ENCODE measurements at places on chromosomes 13 and 19.

DNA sequence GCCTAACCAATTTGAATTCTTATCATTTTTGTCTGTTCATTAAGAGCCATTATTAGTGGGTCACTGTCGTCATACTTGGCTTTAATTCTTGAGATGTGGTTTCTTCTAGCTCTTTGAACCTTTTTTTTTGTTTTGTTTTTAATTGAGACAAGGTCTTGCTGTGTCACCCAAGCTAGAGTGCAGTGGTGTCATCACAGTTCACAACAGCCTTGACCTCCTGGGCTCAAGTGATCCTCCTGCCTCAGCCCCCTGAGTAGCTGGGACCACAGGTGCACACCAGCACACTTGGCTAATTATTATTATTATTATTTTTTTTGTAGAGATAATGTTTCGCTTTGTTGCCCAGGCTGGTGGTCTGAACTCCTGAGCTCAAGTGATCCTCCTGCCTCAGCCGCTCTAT, 25.8 kb upstream of the LDLR start:
- DNase-seq: no peak

DNA sequence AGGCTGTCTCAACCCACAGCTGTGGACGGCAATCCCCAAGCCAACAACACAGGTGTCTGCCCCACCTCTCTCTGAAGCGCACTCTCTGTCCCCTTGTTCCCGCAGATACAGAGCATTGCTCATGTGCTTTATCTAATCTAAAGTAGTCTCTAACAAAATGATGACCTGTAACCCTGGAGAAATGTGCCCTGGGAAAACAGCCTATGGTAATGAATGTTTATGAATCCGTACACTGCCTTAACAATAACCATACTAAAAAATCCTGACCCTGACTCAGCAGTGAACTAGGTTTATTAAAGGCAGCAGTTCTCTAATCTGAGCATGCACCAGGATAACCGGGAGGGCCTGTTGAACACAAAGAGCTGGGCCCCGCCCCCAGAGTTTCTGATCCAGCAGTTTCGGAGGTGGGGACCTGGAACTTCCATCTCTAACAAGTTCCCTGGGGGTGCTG, 50.7 kb upstream of the SLC15A1 start:
- DNase-seq: no peak

- no peak for DNase-seq
Observed at GRCh38 chr13:33642374-33643065, 175.4 kb upstream of the RFC3 start.

GRCh38 chr19:57078802-57079201, 41.0 kb upstream of the USP29 start:
- no peak for DNase-seq

DNA sequence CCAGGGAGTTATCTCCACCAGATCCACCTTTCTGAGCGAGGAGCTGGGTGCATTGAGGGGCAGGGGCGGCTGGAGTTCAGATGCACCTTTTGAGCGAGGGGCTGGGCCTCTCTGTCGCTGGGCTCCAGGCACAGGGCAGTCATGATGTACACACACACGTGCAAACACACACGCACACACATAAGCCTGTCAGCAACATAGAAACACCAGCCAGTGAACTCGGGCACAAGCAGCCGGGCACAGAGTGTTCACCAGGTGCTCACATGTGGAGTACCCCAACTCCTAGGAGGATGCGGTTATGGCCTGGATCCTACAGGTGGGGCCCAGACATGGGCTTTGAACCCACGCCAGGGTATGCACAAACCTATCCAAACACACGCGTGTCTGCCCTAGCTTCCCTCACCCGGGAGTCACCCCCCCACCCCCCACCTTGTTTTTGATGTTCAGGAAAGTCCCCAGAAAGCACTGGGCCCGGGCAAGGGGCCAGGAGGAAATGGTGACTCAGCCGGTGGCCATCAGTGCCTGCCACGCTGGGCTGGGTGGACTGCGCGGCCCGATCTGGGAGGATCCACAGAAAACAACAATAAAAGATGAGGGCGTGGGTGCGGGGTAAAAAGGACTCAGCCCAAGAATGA, 13.3 kb downstream of the ARRDC2 start:
- peak; percentile 36 for DNase-seq

DNA sequence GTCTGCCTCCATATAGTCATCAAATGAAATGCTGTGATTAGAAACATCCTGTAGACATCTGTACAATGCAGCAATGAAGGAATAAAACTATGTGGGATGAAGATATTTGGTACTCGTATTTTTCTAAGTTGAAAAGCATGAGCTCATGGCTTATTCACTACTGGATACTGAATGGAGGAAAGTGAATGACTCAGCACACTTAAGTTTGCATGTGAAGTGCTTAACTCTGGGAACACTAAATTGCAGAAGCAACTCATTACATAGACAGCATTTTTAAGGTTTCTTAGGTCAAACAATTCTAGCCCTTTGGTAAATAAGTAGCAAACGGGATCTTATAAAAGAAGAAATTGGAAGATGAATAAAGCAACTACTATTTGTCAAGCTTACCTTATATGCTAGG, 429.0 kb upstream of the MIR17HG start:
- no peak for DNase-seq

- DNase-seq: no peak
Observed at GRCh38 chr13:76048675-76049375, 412.7 kb downstream of the LMO7 start.

DNA sequence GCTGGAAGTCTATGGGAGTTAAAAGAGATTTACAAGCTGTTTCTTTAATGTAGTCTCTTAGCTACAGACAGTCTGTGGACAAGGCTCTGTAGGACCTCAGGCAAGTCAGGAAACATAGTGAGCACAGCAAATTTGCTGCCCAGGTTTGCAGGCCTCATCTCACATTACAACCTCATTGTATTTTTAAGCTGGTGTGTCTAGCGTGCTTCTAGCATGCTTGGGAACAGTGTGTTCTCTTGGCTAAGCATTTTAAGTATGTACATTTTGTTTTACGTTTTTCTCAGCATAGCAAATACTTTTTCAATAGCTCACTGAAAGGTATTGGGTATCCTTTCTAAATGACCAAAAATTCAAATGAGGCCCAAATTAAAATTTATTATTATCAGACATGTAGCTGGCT, 113.2 kb downstream of the STARD13 start:
- no peak for DNase-seq

GRCh38 chr13:89052699-89053098, 1381.5 kb downstream of the SLITRK5 start:
- DNase-seq: no peak

- no peak for DNase-seq
Observed at GRCh38 chr13:101383595-101383994, 32.7 kb downstream of the NALCN start.

Measured in anterior cingulate cortex (tissue), 58 donors.